ENCODE measurements at places on chromosomes 16 and 17. TPM values are rescaled to one million over a fixed set of nuclear protein-coding genes. Genes with fewer than 3 reads are reported as not detected.

RGS11 gene
- 6.6 TPM for total RNA-seq

- no peak for DNase-seq
These were observed 1633.6 kb upstream of the GOT2 start for GRCh38 chr16:60367739-60368138.

PPP1R1B gene
- total RNA-seq = not detected

- no peak for DNase-seq
These were observed 55.4 kb upstream of the ACSF3 start for GRCh38 chr16:89038221-89038721.

GRCh38 chr16:67930678-67931211 is 917 bp downstream of the CTRL start:
- DNase-seq = no peak

GRCh38 chr17:8051831-8052230 is 13.0 kb downstream of the ALOX15B start:
- DNase-seq = no peak

G6PC1 gene
- total RNA-seq = not detected

- no peak for DNase-seq
These were observed 13.8 kb upstream of the KRTAP9-2 start for GRCh38 chr17:41212524-41213169.

- DNase-seq = no peak
These were observed 2.5 kb downstream of the ITGAE start for GRCh38 chr17:3798273-3799180.

FN3KRP gene
- 10.6 TPM for total RNA-seq

DNA sequence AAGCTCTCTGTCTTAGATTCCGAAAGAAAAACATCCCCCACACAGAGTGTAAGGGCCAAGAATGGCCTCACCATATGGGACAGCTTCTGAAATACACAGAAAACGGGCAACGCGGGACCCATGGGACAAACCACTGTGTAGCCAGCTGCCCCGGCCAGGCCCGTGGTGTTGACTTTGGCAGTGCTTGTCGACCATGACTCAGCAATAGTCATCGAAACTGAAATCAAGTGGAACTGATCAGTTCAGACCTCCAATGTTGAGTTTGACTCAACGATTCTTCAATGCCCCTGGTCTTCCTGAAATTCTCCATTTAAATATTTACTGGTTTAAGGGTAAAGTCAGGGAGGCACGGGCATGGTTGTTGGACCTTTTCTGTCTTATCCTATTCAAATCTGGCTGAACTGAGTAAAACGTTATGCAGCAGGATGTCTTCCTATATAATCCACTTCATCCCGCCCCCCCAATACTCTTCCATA is 27.5 kb downstream of the ZFHX3 start:
- DNase-seq = peak; percentile 83

- no peak for DNase-seq
These were observed 11.0 kb upstream of the BBS2 start for GRCh38 chr16:56530872-56531271.

GRCh38 chr17:44932096-44932786 is 15.3 kb downstream of the KIF18B start:
- no peak for DNase-seq

LDAF1 gene
- 16.5 TPM for total RNA-seq

- DNase-seq = no peak
These were observed 63.7 kb downstream of the C16orf95 start for GRCh38 chr16:87253536-87253935.

DNA sequence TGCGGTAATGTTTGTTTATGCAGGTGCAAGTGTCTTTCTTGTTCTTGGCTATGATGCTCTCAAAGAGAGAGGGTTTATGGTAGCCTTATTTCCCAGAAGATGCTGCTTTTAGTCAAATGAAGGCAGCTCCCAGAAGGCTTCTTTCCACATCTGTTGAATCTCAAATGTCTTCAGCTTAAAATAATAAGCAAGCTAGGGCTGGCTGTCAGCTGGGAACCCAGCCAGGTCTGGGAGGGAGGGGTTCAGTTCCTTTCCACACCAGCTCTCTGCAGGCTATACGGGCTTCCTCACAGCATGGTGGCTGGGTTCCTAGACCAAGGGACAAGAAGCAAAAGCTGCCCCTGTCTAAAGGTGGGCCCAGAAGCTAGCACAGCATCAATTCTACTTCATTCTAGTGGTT is 47.4 kb upstream of the ATF7IP2 start:
- DNase-seq = no peak

DNA sequence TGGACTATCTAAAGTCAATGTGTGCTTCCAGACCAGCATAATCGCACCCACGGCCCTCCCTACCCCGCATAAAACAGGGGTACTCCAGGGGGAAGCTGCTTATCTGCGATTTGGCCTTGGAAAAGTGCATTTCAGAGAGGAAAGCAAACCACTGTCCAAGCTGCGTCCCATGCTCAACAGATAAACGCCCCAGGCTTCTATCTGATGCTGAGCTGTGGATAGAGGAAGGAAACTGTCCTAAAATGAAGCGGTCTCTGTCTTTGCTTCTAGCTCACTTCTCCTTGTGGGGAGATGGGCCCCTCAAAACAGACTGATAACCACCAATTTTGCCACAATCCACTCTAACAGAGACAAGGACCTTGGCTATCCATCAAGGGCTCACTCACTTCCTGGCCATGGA is 160.5 kb upstream of the TNRC6C start:
- no peak for DNase-seq

KCNJ18 gene
- not detected for total RNA-seq

- no peak for DNase-seq
These were observed 13.4 kb upstream of the HERPUD1 start for GRCh38 chr16:56918467-56919012.

SLC39A11 gene
- 11.5 TPM for total RNA-seq

PLD2 gene
- 14.8 TPM for total RNA-seq

DNA sequence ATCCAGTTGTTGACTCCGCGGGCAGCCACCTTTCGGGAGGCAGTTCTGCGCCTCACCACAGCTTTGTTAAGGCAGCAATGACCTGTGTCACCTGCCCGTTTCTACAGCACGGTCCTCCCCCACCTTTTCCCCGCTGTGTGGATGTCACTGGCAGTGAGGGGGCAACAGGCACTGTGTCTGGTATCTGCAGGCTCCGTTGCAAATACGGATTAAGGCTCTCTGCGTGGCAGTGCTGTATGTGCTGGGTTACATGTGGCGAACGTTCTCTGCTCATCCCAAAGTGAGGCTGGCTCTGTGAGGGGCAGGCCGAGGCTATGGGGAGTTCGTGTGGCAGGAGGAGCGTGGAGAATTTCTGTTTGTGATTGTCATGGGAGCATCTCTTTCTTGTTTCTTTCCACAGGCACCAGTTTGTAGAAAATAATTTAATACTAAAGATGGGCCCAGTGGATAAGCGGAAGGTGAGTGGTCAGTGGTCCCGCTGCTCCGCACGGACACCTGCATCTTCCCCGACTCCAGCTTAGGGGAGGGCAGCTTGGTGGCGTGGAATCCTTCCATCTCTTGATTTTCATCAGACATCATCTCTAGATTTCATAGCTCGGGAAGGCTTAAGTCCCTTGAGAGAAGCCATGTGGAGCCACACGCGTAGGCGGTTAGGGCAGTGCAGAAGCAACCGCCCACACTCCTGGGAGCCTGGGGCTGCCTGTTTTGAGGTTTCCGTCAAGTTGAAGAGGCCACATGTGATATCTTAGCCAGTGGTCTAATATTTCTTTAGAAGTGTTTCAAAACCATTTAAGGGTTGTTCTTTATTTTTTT is 57.8 kb downstream of the PDPK1 start:
- no peak for DNase-seq

- DNase-seq = no peak
These were observed 247.0 kb upstream of the CIBAR2 start for GRCh38 chr16:85359147-85359822.

KRT12 gene
- total RNA-seq = not detected

DNA sequence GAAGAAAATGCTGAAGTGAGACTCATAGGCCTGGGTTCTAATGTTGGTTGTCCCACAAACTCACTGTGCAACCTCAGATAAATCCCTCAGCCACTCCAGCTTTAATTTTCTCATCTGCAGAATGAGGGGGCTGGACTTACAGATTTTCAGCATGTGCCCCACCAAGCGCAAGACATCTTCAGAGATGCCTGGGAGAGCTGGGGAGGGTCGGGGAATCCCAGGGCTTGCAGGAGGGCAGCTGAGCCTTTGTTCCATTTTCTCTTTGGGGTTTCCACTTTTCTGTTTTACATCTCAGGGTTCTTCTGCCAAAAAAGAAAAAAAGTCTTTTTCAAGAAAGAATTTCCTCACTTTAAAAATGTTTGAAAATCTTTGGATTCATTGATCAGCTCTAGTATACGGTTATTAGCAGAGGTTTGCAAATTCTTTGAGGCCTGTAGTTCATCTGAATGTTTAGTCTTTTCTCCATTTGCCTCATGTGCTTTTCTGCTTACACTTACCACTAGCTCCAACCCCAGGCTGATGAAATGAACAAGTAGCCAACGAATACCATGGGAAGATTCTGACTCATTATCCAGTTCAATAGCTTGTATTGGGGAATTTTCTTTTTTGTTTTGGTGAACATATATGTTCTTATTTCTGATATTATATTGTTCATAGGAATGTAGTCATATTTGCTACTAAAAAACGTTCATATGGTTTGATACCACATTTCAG is 56.4 kb downstream of the CHD9 start:
- no peak for DNase-seq

CCL16 gene
- not detected for total RNA-seq

GRCh38 chr17:29615048-29615385 is 7.7 kb downstream of the CORO6 start:
- DNase-seq = no peak

KLHL10 gene
- 0.05 TPM for total RNA-seq

GRCh38 chr17:50995668-50996067 is 125.0 kb downstream of the SPAG9 start:
- DNase-seq = no peak

DNA sequence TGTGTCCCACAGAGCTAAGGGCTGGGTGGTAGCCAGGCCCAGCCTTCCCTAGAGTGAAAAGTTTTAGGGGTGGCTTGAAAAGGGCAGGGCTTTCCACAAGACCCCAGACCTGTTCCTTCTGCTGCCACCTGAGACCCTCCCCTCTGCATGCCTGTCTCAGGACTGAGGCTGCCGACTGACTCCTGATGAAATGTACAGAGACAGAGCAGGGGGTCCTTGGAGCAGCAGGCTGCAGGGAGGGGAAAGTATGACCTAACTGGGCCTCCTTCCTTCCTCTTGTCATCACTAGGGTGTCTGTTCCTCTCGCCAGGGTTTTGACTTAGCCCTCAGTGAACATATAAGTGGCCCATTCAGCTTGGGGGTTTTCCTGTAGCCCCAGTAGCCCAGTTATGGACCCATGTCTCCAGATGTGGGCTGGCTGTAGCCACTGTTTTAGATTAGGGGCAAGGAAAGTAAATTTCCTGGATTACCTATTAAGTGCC is 14.9 kb upstream of the NFATC3 start:
- DNase-seq = no peak

DNA sequence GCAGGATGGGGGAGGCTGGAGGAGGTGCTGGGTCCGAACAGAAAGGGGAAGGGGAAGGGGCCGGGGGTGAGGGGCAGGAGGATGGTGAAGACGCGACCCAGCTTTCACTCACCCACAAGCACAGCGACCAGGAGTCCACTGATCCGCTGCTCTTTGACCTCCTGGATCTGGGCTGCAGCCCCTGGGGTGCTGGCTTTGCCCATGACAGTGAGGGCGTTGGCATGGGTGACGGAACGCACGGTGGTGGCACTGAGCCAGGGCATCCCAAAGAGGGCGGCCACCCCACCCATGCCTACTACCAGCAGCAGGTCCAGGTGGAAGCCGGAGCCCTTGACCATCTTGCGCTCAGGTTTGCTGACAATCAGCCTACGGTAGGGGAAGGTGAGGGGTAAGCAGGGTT is 14.9 kb downstream of the SLC4A1 start:
- DNase-seq = no peak

- no peak for DNase-seq
These were observed 13.9 kb upstream of the CLEC18C start for GRCh38 chr16:70159355-70160348.

DNA sequence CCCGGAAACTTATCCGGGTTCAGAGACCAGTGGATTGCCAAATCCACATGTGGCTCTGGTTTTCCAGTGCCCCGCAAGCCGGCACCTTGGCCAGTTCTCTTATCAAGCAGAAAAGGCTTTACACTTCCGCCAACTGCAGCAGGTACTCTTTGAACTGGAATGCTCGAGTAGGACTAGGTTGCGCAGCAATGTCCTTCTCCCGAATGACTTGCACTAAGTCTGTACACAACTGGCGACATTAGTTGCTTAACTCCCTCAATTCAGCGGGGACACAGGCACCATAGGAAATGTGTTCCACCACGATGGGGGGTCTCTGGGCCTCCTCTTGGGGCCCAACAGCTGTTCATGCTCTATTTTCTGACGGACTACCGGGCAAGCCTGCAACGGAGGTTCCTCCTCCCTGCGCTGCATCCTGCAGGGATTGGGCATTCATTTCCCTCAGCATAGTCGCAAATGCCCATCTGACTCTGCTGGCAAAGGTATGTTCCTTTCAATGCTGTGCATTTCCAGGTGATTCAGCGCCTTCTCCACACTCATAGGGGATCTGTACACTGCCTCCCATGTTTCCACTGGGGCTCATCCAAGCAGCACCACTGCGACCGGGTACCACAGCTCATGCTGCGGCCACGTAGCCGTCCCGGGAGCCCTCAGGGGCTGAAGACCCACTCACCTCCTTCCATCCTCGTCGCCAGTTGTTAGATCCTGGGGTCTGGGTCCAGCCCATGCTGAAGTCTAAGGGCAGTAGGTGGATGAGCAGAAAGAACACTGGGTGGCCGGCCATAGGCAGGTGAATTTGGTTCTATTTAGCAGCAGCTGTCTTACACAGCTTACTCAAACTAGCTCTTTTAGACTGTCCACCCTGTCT is 34.2 kb upstream of the APPBP2 start:
- DNase-seq = no peak

DNA sequence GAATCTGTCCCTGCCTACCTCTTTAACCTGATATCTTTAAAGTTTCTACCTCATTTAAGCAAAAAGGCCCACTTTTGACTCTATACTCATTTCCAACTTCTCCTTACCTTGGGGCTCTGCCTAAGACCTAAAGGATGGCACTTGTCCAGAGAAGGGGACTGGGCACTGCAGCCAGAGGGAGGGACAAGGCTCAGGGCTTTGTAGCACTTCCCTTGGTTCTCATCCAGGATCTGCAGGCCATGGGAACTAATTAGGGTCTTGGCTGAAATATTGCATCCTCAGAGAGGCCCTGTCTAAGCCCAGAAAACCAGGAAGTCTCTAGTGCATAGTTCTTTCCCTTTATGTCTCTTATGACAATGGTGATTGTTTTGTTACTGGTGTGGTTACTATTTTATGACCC is 37.3 kb downstream of the IRX5 start:
- DNase-seq = no peak

TMEM106A gene
- total RNA-seq = 2.0 TPM

GRCh38 chr16:880471-881171 is 80.1 kb upstream of the GNG13 start:
- no peak for DNase-seq

DNA sequence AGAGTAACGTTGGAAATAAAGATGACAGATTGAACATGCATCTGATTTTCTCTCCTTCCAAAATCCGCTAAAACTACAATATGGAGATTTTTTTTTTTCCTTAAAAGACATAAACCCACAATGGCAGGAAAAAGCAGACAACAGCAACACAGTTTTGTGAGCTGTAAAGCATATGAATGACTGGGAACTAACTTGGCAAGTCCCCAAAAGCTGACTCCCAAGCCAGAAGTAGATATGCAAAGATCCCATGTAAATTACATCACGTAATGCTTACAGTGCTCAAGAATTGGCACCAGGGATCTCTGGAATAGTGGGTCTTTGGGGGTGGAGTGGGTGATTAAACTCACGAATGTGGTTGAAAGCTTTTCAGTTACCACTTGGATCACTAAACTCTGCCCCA is 106.6 kb downstream of the ELAC2 start:
- DNase-seq = no peak

- no peak for DNase-seq
These were observed 4.6 kb downstream of the COL1A1 start for GRCh38 chr17:50196826-50197225.

All from NCI-H460 (cell line).